NCI-H2227 treated with DMSO at 0.1 percent for 48 hours (cell line): ENCODE measurements at places on chromosomes 2 and 18.
A peak's percentile ranks its signal among the peaks of the same experiment; 100 is the strongest.

GRCh38 chr2:190540048-190540447, 5.5 kb upstream of the NEMP2 start:
- DNase-seq: no peak

GRCh38 chr2:221553333-221553732, 18.8 kb downstream of the EPHA4 start:
- DNase-seq: peak; percentile 35

DNA sequence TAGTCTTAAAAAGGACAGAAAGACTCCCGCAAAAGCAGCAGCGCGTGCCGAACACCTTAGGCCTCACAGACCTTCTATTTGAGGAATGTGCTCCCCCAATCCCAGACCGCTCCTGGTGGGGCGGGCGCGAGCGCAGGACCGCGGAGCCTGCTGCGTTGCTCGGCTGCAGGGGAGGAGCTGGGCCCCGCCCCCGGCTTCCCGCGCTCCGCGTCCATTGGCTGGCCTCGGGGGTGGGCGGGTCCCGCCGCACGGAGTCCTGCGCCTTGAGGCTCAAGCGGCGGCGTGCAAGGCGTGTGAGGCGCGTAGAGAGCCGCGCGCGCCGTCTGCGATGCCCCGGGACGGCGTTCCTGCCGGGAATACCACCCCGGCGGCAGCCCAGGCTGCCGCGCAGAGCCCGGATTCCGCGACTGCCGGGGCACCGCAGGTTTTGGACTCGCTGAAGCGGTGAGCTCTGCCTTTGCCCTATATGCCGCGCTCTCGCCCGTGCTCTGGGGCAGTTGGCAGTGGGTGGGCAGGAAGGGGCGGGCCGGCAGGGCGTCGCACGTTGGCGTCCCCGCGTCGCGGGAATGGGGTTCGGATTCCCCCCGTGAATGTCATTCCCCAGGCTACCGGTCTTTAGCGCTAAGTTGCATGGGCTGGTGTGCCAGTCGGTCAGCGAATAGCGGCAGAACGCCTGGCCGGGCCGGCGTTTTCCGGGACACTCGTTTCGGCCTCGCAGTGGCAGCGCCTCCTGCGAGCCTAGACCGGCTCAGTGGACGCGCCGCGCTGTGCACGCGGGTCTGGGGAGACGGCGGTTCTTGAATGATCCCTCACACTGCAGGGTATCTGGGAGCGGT, 49.6 kb upstream of the PAIP2B start:
- peak; percentile 93 for DNase-seq

GRCh38 chr2:6647046-6647445, 218.7 kb downstream of the CMPK2 start:
- DNase-seq: no peak

GRCh38 chr2:178152033-178152432, 39.8 kb downstream of the RBM45 start:
- no peak for DNase-seq

DNA sequence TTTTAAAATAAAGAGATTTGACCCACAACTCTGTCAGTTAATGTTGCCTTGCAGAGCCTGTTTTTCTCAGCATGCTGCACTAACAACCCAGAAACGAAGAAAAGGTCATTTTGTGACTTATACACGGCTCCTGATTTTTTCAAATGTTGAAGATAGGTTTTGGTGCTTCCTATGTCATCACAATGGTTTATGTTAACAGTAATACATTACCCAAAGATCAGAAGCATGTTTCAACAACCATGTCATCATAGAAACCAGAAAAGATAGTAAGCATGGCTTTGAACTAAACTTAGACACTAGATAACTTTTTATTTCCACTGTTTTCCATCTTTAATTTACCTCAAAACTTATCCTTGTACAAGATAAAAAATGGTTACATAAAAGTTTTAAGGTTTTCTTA, 10.1 kb downstream of the BAZ2B start:
- DNase-seq: no peak

GRCh38 chr18:63553081-63553480, 10.9 kb downstream of the SERPINB12 start:
- no peak for DNase-seq

DNA sequence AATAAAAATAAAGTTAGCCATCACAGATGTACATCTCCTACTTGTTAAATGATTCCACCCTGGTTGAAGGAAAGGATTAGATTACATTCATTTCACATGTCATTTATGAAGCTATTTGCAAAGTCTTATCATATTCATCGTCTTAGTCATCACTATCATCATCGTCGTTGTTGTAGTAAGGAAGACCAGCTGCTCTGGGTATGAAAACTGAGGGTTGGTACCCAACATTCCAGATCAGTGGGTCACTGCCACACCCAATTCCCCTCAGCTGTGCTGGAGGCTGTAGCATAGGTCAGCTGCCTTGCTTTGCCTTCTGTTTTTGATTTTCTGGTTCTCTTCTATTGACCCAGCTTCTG, 20.9 kb upstream of the CCBE1 start:
- no peak for DNase-seq

- no peak for DNase-seq
Measured at GRCh38 chr2:209209943-209210342, 213.9 kb upstream of the MAP2 start.

DNA sequence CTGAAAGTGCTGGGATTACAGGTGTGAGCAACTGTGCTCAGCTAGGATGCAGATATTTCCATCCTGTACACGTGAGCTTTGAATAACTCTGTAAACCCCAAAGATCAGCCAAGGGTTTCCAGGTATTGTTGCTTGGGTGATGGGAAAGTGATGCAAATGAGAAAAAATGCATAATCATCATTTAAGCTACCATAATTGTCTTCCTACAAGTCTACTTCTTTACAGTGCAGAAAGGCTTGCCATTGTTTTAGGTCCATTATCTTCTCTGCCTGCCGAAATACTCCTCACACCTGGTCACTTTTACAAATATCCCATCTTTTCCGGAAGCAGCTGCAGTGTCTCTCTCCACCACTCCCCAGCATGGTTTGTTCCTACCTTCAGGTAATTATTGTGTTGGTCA, 259.8 kb upstream of the CCDC68 start:
- no peak for DNase-seq

- no peak for DNase-seq
Measured at GRCh38 chr2:61454383-61454782, 16.5 kb downstream of the USP34 start.

GRCh38 chr2:149738767-149739166, 151.2 kb upstream of the MMADHC start:
- no peak for DNase-seq

DNA sequence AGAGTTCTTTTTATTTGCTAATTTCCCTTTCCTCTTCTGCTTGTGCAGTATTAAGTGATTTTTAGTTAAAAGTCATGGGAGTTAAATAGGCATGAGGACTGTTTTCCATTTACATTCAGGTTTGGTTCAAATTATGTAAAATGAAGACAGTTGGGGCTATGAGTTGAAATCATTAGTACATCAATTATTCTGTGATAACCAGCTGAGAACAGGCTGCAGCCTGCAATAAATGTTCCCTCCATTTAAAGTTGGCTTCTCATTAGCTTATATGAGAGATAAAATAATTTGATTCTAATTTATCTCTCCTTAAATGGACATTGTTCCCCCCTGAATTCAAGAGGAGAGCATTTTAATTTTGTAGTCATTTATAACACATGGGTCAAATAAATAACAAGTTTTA, 48.3 kb downstream of the RHBDD1 start:
- DNase-seq: no peak

DNA sequence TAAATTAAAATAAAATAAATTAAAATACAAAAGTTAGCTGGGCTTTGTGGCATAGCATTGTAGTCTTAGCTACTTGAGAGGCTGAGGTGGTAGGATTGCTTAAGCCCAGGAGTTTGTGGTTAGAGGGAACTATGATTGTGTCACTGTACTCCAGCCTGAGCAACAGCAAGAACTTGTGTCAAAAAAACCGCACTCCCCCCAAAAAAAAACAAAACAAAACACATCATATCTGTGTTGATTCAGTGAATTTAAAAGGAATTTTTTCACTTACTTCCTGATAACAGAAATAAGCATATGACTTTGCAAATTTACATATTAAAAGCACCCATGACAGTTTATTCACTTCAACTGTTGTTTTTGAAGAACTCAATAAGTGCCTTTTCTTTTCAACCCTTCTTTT, 68.1 kb upstream of the PELI1 start:
- DNase-seq: no peak

DNA sequence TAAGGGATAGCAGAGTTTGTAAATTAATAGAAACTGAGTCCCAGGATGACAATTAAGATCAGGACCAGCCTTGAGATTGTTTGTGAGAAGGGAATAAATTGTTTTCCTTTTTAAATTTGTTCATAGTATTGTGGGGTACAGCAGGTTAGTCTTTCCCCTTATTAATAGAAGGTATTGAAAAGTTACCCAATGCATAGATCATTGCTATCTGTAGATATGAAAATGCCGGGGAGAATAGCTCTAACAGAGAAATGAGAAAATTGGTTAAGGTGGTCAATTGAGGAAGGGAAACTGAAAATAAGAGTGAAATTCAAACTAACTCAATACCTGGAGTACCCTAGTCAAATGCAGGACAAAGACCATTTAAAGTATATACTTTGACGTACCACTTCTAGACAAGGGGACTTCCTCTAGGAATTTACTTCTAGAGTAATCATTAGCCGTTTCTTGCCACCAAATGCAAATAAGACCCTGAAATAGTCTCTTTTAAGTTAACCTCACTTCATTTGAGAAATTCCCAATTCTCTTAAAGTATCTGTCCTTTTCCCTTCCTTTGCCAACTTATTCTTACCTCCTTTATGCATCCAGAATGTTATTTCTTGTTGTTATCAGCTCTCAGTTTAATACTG, 1224.4 kb upstream of the LRRTM1 start:
- no peak for DNase-seq

GRCh38 chr2:24652265-24653182, 140.7 kb downstream of the PTRHD1 start:
- DNase-seq: no peak

GRCh38 chr2:217289907-217290280, 430.0 kb upstream of the TNP1 start:
- no peak for DNase-seq

GRCh38 chr2:72965016-72965415, 47.7 kb downstream of the EMX1 start:
- DNase-seq: no peak

DNA sequence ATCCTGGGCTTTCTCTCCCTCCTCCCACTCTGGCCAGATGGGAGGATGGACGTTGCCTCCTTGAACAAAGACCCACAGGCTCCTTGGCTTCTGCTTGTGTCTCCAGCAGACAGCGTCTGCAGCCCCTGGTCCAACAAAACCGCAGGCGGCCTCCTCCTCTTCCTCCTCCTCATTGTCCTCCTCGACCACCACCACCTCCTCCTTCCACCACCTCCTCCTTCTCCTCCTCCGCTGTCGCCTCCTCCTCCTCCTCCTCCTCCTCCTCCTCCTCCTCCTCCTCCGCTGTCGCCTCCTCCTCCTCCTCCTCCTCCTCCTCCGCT, 45.7 kb upstream of the ALPP start:
- DNase-seq: no peak

DNA sequence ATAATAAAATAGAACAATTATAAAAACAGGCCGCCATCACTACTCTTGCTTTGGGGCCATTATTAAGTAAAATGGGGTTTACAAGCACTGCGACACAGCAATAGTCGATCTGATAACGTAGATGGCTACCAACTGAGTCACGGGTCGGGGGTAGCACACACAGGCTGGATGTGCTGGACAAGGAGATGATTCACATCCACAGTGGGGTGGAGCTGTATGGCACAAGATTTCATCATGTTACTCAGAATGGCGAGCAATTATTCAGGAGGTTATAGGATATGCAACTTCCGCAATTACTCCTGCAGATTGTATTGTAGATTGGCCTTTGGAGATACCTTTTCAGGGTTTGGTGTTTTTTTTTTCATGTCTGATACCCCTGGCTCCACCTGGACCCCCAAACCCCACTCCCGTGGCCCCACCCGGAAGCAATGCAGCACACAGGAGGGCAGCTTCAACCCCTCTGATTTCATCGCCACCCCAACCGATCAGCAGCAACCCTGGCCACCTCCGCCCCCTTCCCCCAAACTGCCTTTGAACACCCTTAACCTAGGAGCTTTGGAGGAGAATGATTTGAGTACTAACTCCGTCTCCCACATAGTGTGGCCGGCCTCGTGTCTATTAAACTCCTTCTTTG, 21.4 kb upstream of the MLPH start:
- DNase-seq: no peak

GRCh38 chr2:60033325-60033724, 520.1 kb downstream of the BCL11A start:
- no peak for DNase-seq

DNA sequence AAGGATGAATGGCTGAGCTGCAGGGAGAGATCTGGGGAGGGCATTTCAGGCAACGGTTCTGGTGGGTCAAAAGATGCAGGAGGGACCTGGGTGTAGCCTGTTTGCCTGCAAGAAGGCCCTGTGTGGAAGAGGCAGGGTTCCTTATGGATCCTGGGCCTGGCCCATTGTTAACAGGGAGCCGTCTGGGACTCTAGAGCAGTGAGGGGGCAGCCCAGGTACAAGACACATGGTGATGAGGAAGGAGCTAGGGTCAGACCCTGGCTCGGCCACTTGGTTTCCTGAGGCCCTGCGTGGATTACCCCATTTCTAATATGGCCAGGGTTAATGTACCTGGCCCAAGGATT, 124.9 kb downstream of the GLI2 start:
- no peak for DNase-seq
